ENCODE measurements at places on chromosomes 3 and 15. TPM values are rescaled to one million over a fixed set of nuclear protein-coding genes. Genes with fewer than 3 reads are reported as not detected.

- no peak for DNase-seq
Measured at GRCh38 chr3:141050576-141051442, at the start of gene SPSB4. Gene SPSB4, plus strand, starts transcription at chr3:141051347. Its CDS starts 14,758 bp downstream, at chr3:141066105.

DNA sequence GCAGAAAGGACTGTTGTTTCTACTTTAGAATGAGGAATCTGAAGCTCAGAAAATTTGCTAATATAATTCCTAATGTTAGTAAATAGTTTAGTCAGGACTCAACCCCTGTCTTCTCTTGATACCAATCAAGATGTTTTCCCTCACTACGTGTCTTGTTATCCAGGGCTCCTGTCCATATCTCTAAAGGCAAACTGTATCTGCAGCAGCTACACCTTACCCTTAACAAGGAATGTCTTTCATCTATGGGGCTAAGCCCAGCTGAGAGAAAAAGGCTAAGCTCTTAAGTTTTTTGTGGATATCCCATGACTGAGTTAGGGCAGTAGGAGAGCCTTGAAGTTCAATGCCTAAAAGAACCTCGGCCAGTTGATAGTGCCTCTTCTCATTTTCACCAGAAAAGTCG lies 32.5 kb downstream of the RAB11A start:
- no peak for DNase-seq

GRCh38 chr3:13019243-13020095 lies 53.8 kb downstream of the IQSEC1 start:
- DNase-seq: no peak

- DNase-seq: no peak
Measured at GRCh38 chr3:37319784-37320183, 145.4 kb upstream of the LRRFIP2 start.

The ISLR gene
- total RNA-seq: not detected

The IL17RE gene
- total RNA-seq: 4.7 TPM
